ENCODE measurements at places on chromosomes 12 and 14. TPM values are rescaled to one million over a fixed set of nuclear protein-coding genes. Genes with fewer than 3 reads are reported as not detected.
A peak's percentile ranks its signal among the peaks of the same experiment; 100 is the strongest.

GRCh38 chr14:92472860-92473259 is 40.7 kb upstream of the RIN3 start:
- DNase-seq, result no peak

- DNase-seq, result no peak
Measured at GRCh38 chr12:90390947-90391346, 564.0 kb downstream of the CCER1 start.

Gene OASL
- total RNA-seq, result 0.75 TPM

DNA sequence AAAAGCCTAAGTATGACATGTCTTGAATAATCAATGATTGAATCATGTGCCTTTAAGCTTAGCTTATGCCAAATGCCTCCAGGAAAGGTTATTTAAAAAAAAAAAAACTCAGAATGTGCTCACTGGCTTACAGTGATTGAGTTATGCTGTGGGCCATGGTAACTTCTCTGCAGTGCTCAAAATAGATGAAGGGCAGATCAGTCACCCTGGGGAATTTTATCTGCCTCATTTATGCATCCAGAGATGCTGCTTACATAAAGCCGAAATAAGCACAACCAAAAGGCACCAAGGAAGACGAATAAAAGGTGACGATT is 118.7 kb upstream of the MDM1 start:
- no peak for DNase-seq

Gene RNASE2
- total RNA-seq, result 1.7 TPM

GRCh38 chr12:88662961-88663360 is 82.7 kb upstream of the KITLG start:
- DNase-seq, result no peak

Gene SYCP3
- total RNA-seq, result not detected

DNA sequence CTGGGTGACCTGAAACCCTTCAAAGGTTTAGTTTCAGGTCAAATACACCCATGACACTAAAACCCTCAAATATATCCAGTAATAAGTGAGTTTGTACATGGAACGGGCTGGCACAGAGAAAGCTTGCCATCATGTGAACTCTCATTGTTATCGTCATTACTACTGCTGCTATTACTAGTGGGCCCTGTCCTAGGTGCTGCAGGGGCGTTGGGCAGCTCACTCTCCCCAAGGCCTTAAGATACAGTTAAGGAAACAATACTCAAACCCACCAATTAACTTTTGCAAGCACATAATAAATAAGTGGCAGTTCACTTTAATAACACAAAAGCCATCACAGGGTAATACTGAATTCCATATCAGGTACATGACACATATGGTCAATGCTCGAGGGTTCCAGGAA is 71.3 kb downstream of the SPTB start:
- DNase-seq, result no peak

DNA sequence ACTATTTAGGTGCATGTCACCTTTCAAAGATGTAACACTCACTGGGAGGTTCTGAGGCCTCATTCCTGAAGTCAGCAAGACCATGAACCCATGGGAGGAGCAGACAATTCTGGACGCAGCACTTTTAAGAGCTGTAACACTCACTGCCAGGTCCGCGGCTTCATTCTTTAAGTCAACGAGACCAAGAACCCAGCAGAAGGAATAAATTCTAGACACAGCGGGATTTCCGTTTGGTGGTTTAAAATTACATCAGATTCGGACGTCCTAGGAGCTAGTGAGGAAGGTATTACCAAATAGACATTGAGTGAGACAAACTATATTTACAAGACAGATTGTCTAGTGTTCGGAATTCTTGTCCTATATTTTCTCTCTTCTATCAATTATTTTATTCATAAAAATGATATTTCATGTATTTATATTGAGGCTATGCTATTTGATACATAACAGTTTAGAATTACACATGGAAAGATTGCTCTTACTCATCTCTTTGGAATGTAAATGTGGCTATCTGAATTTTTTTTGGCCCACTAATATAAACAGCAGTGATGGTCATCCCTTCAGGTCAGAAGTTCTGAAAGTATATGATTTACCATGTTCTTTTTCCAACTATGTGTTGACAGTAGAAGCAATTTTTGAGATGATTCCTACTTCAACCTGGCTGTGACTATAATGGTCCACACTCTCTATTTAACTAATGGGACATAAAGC is 1973.0 kb upstream of the FLRT2 start:
- no peak for DNase-seq

GRCh38 chr14:22336031-22336430 is 253.0 kb downstream of the DAD1 start:
- DNase-seq, result no peak

Gene P2RX2
- total RNA-seq, result 3.6 TPM

DNA sequence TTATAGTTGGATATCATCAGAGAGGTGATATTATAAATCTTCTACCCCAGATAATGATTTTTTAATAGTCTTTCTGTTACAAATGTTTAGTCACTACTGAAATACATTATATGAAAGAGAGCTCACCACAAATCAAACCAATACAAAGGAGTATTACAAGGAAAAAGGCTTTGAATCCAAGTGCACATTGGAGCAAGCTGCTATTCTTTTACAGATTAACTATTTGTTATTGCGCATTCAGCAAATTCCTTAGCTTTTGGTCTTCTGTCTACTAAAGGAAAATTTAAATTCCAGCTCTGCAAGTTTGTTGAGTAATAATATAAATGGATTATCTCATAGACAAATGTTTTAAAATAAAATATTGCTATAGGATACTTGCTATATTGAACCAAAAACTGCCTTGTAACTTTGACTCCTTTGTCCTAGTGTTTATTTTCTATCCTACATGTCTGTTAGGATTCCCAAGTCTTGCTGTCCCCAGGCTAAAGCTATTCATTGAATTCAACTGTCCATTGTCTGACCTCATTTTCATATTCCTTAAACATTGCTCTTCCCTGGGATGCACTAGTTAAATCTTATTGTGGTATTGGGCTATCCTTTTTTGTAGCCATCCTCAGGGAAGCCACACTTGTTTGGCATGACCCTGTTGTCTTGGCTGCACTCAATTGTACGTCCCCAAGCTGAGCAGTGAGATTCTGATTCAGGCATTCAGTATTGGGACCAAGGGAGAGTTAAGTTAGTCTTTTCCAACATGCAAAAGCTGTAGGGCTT is 41.5 kb downstream of the PDE3A start:
- DNase-seq, result no peak

Gene GPR162
- total RNA-seq, result 12.1 TPM

Gene RD3L
- not detected for total RNA-seq

Gene COPS7A
- 71.8 TPM for total RNA-seq

DNA sequence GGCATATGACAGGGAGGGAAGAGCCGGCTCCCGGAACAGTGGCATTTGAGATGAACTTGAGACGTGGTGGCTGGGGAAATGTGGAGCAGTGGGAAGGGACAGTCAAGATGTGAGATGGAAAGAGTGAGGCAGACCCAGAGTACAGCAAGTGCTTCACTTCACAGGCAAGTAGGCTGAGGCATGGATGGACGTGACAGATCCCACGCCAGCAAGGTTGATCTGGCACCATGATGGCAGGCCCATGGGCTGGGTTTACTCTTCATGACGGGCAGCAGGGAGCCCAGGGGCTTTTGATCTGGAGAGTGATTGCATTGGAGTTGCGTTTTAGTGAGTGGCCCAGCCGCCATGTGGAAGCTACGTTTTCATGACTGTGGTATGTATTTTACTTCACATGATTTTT is 17.9 kb upstream of the EML1 start:
- no peak for DNase-seq

GRCh38 chr14:60964904-60965303 is 16.0 kb downstream of the TRMT5 start:
- DNase-seq, result no peak

Gene HRK
- 0.17 TPM for total RNA-seq

- DNase-seq, result no peak
Measured at GRCh38 chr12:81987371-81987770, 228.2 kb upstream of the PPFIA2 start.

Gene CARMIL3
- 0.29 TPM for total RNA-seq

- DNase-seq, result peak; percentile 53
Measured at GRCh38 chr14:81386290-81386745, 13.8 kb downstream of the STON2 start.

All from esophagus muscularis mucosa (tissue), 4 donors.